ENCODE measurements at places on chromosomes 11 and 22.

GRCh38 chr11:120909676-120910416, 114.1 kb upstream of the TBCEL start:
- DNase-seq, result no peak

DNA sequence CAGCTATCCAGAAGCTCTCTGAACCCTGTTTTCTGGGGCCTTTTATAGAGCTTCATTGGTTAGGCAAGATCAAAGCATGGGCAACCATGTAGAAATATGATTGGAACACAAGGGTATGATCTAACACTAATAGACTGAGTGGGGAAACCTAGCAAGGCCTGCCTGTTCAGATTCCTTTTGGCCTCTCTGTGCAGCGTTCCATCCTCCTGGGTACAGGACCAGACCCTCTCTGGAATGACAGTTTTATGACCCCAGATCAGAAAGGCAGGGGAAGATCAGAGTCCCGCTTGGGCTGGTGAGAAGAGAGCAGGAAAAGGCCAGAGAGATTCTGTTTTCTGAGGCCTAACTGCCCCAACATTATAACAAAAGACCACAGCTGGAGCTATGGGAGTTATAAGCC, 36.7 kb upstream of the VWA5A start:
- DNase-seq, result no peak

DNA sequence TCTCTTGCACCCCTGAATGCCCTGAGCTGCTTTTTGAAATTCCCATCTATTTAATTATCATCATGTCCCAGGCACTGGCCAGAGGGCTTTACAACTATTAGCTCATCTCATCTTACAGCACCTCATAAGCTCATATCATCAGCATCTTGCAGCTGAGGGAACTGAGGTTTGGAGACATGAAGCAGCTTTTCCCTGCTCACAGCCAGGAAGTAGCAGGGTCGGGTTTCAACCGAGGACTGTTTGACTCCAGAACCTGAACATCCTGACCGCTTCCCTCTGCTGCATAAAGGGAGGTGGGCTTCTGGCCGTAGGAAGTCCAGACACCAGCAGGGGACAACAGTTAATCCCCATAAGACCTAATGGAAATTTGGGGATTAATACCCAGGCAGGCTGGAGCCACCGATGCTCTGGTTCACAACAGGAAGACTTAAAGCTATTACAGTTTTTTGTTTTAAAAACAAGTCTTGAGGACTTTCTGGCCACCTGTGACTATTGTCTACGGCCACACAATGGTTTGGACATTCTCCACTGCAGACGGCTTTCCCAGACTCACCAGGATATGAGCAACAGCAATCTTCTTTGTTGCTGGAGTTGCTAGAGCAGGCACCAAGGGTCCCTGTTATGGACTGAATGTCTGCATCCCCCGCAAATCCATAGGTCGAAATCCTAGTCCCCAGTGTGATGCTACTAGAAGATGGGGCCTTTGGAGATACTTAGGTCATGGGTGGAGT, 47.4 kb downstream of the CHST1 start:
- DNase-seq, result no peak

DNA sequence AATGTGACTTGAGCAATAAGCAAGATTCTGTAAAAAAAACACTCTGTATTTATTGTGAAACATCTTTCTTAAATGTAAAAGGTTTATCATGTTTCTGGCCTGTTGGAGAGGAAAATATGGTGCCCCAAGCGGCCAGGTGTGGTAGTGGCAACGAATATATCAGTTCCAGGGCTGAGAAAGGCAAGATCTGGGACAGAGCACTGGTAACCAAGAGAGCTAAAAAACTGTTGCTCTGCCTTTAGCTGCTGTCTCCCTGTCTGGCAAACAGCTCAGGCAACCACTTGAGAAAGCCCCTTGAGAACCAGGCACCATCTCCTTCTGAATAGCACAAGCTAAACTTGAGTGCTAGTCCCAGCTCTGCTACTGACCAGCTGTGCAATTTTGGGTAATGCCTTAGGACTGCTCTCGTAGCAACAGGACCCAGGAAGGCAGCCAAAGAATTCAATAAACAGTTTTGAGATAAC, 129.9 kb downstream of the KCNC1 start:
- DNase-seq, result no peak

GRCh38 chr11:122248939-122249338, 132.9 kb upstream of the BLID start:
- DNase-seq, result no peak

DNA sequence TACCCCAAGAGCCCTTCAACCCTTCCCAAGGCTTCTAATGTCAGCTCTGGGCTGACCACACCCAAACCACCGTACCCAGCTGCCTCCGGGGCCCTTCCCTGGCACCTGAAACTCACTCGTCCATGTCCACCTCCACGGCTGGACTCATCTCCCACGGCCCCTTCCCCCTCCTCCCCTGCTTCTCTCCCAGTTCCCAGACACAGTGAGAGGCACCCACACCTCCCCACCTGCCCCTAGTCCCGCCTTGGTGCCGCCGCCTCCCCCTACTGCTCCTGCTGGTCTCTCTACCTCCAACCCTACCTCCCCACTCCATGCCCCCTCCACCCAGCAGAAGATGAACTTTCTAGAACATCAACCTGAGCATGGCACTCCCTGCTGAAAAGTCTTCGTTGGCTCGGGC, 39.5 kb downstream of the ELFN2 start:
- DNase-seq, result no peak

- DNase-seq, result no peak
Observed at GRCh38 chr11:62694455-62695167, 5.3 kb upstream of the LRRN4CL start.

Measured in fibroblast of skin of left biceps (primary cell).